ENCODE measurements at places on chromosomes 13 and 19. TPM values are rescaled to one million over a fixed set of nuclear protein-coding genes. Genes with fewer than 3 reads are reported as not detected.

Gene SYT5
- total RNA-seq: 0.17 TPM

Gene ZNF524
- total RNA-seq: 35.0 TPM

Gene ITGBL1
- 0.21 TPM for total RNA-seq

Gene DCT
- total RNA-seq: not detected

Gene BIVM
- total RNA-seq: 16.6 TPM

Gene C1QTNF9
- total RNA-seq: not detected
